Iris pigment epithelial cell (primary cell): ENCODE measurements at places on chromosomes 7 and 10.
A peak's percentile ranks its signal among the peaks of the same experiment; 100 is the strongest.

DNA sequence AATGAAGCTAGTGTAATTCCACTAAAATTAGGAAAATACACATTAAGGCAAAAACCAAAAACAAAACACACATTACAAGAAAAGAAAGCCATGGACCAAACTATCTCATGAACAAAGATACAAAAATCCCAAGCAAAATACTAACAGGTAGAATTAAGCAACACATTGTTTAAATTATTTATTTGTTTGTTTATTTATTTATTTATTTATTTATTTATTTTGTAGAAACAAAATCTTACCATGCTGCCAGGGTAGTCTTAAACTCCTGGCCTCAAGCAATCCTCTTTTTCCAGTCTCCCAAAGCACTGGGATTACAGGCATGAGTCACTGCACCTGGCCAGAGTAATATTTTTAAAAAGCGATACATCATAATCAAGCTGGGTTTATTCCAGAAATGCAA is 6.8 kb upstream of the SLC29A3 start:
- DNase-seq, result no peak

DNA sequence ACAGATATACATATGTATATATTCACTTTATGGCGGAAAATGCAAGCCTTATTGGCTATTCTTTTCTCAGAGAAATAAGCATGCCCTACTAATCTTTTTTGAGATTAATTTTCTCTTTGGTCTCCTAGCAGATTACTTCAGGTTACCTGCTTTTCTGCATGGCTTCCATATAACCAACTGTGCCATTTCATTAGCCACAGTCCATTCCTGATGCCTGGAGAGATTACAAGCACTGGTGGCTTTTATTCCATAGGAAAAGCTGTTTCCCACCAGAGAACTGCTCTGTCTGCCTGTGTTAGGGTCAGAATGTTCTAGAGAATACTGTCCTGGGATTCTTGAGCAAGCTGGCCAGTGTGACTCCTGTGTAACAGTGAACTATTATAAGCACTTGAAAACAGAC is 59.8 kb downstream of the LRRN3 start:
- no peak for DNase-seq

DNA sequence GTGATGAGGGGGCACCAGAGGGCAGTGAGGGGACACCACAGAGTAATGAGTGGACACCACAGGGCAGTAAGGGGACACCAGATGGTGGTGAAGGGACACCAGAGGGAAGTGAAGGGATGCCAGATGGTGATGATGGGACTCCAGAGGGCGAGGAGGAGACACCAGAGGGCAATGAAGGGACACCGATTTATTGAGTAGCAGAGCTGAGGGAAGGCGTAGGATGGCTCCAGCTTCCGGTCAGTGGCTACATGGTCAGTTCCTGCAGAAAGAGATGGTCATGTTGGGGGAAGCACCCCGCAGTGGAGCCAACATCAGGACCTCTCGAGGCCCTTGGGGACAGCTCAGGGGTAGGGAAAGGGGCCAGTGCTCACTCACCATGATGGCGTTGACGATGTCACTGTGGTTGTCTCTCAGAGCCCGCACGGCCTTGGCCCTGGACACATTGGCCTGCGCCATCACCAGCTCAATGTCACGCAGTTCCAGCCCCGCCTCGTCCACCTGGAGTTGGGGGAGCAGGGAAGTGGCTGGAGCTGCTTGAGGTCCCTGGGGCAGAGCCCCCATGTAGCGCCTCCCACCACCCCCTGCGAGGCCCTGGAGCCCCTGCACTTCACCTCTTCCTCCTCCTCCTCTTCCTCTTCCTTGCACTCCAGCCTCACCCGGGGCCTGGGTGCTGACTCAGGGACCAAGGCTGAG is 8.4 kb downstream of the NACAD start:
- no peak for DNase-seq

DNA sequence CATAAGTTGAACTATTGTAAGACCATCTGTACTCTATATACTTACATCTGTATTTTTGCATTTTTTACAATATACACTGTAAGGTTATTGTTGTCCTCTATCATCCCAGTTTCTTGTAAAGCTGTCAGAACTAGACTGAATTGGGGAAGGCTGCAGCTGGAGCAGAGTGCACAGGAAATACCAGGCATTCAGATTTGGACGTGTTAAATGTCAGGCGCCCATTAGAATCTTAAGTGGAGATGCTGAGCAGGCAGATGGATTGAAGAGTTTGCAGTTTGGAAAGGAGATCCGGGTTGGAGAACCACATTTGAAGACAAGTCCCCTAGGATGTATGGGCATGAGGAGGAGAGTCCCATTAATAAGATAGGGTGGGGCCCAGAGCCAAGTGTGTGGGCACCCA is 40.4 kb downstream of the MTURN start:
- no peak for DNase-seq

DNA sequence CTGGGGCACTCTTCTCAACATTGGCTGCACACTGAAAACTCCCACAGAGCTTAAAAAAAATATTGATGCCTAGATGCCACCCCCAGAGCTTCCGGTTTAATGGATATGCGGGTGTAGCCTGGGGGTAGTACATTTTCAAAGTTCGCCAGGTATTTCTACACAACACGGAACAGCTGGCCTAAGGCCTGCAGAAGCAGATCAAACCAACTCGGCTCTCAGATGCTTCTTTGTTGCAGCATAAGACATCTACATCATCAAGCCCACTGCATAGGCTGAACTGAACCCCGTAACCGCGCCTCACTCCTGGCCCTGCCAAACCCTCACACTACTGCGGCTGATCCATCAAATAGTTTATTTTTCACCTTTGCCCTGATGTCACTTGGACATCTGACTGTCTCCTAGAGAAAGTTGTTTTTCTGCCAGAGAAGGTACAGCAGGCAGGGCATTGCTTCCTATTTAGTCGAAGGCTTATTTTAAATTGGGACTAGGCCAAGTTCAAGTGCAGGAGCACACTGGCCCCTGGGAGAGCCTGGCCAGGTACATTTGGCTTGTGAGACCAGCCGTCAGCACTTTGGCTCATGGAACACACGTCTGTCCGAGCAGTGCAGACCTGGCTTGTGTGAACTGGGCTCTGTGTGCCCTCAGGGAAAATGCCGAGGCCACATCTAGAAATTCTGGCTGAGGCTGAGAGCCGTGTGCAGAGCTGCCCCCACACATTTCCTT is 113.3 kb downstream of the TACC2 start:
- no peak for DNase-seq

GRCh38 chr7:53684693-53685092 is 649.3 kb downstream of the POM121L12 start:
- DNase-seq, result no peak

- DNase-seq, result no peak
Measured at GRCh38 chr7:105583061-105583460, 1.8 kb upstream of the EFCAB10 start.

GRCh38 chr10:116848032-116848943 is 1.0 kb upstream of the ENO4 start:
- peak; percentile 42 for DNase-seq

GRCh38 chr7:83528925-83529423 is 120.0 kb downstream of the SEMA3E start:
- no peak for DNase-seq

GRCh38 chr7:66464059-66464458 is 164.6 kb upstream of the KCTD7 start:
- no peak for DNase-seq

DNA sequence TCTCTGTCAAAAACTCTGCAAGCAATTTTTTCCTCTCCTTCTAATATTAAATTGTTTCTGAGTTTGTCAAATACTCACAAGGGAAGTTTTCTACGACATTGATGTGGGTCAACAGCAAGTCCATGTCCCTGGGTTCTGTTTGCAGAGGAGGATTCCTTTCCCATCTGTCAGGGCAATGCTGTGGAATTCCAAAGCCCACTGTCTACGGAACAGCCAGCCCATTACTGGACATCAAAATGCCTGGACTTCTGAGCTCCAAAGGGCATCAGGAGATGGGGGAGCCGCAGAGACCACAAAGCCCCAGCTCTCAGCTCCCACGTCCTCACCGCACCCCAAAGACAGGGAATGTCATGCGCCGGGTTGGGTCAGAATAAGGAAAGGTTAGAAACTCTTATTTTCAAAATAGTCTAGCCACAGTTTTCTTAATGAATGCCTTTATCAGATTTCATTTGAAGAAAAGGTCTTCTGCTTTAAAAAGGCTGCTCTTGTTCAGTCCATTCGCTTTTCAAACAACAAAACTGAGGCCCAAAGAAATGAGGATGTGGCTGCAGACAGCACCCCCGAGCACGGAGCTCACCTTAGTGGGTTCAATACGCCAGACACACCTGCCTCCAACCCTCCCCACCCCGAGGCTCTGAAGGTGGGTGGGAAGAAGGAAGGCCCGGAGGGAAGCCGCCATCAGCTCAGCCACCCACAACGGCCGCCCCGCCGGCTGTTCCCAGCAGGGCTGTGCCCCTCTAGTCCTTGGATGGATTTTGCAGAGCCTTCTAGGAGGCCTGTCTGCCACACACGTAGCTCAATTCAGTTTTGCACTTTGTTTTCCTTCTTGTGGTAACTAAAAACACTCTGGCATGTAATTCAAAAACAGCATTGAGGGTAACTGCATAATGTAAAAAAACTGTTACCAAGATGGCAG is 44.7 kb downstream of the PTPRN2 start:
- no peak for DNase-seq

DNA sequence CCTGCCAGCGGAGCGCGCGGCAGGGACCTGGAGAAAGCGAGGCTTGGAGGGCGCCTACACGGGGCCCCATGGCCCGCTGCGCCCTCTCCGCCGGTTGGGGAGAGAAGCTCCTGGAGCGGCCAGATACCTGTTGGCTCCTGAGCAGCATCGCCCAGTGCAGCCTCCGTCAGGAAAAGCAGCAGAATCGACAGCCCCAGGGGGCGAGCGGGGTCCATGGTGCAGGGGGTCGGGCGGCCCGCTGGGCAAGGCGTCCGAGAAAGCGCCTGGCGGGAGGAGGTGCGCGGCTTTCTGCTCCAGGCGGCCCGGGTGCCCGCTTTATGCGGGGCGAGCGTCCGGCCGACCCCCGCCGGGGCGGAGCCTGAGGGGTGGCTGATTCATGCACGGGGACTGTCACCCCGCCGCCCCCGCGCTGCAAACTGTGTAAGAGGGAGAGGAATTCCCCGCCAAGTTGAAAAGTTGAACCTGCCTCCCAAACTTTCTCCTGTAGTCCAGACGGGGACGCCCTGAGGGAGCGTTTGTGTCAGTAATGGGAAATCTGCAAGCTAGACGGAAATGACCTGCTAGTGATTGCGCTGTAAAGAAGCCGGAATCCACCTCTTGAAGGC is at the start of gene TFPI2:
Gene TFPI2 (minus strand): TSS at position 290 of the 605 bp plus-strand sequence. CDS start 75 bp downstream, at position 215.
- peak; percentile 77 for DNase-seq

DNA sequence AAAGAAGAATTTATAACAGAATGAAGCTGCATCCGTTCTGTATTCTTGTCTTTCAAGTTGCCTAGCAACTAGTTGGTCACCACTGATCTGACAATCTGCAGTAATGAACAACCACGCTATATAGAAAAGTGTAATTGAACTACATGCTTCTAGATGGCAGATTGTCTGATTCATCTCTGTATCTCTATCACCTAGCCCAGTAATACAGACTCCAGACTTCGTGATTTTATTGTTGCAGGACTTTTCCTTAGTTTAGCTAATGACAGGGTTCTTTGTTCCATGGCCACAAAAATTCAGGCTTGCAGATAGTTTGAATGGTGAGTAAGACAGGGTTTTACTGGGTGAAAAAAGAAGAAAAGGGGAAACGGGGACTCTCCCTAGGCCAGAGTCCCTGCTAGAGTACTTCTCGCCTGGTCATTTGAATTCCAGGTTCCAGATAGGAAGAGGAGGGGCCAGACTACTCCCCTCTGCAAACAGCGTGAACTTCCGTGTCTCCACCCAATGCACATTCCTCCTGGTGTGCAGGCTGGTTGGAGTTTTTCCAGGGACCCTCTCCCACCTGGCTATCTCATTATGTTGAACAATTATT is 45.9 kb downstream of the COL1A2 start:
- no peak for DNase-seq
